ENCODE measurements at places on chromosomes 1 and 21.

DNA sequence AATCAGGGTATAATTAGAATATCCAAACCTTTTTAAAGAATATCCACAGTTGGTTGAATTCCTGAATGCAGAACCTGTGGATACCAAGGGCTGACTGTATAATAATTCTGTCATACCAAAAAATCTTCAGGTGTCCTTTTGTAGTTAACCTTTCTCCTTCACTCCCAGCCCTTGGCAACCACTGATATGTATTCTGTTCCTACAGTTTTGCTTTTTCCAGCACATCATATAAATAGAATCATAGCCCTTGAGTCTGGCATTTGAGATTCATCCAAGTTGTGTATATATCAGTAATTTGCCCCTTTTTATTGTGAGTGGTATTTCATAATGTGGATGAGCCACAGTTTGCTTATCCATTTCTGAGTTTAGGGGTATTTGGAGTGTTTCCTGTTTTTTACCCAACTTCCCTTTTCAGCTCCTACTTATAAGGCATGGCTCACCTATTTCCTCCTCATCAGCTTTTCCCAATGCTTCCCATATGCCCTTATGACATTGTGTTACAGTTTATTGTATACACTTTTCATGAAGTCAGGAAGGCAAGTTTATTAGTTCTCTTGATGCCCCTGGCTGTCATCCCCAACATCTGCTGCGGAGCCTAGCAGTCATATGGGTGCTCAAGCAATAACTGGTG lies 35.0 kb upstream of the AGO1 start:
- DNase-seq: no peak

GRCh38 chr1:23098463-23099170 lies 70.0 kb downstream of the LUZP1 start:
- DNase-seq: peak; percentile 25

- DNase-seq: no peak
Observed at GRCh38 chr1:37487619-37487984, 13.2 kb downstream of the ZC3H12A start.

DNA sequence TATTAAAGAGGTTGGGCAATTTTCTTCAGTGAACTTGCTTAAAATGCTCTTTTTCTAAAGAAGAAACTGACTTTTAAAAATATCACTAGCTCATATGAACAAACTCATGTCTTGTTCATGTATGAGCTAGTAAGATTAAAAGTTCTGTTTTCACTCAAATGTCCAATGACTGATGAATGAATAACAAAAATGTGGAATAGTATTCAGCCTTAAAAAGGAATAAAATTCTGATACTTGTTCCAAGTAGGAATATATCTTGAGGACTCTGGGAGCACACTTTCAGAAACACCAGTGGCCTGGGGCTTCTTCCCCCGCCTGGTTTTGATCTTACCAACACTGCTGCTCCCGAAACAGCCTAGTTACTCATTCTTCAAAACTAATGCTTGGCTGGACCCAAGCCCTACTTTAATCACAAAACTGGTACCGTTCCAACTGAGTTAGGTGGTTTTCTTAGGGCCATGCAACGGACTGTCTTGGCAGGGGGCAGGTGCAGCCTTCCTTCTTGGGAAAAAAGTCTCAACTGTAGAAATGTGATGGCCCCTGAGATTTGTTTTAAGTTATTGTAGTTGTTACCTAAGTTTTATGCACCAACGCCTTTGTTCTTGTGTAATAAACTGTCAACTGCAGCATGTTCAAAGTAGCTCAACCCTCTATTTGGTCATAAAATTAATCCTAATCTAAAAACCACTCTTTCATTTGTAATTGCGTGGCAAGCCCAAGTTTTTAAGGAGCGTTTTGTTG lies 116.0 kb downstream of the ETS2 start:
- no peak for DNase-seq

DNA sequence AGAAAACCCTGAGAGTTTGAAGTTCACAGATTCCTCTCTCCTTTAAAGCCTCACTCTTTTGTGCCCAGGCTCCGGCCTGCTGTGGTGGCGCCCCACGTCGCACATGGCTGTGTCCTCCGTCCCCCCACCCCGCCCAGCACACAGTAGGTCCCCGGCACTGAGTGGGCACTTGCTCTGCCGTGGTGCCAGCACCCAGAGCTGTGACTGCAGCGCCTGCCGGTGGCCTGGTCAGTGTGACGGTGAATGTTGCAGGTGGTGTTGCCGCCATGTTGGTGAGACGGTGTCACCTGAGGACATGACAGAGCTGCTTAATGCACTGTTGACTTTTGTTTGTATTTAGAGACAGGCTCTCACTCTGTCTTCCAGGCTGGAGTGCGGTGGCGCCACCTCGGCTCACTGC lies 3.4 kb downstream of the ATAD3C start:
- no peak for DNase-seq

GRCh38 chr1:39081271-39082009 lies 55.3 kb downstream of the NDUFS5 start:
- no peak for DNase-seq

GRCh38 chr1:174023440-174023839 lies 1.3 kb upstream of the RC3H1 start:
- DNase-seq: no peak

DNA sequence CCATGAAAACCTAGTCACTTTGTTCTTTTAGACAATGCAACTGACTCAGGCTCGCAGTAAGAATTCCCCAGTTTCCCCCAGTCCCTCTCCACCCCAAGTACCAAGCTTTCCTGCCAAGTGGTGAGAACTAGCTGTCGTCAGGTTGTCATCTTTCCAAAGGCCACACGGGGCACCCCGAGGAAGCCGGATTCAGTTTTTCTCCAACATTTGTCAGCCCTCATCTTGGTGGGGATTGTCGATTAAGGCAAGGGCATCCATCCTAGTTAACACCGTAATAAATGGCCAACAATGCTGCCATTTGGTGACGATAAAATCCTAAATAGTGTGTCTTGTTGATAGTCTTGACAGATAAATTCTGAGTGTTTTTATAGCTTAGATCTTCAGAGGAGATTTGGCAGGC lies 55.9 kb upstream of the PROX1 start:
- DNase-seq: no peak

DNA sequence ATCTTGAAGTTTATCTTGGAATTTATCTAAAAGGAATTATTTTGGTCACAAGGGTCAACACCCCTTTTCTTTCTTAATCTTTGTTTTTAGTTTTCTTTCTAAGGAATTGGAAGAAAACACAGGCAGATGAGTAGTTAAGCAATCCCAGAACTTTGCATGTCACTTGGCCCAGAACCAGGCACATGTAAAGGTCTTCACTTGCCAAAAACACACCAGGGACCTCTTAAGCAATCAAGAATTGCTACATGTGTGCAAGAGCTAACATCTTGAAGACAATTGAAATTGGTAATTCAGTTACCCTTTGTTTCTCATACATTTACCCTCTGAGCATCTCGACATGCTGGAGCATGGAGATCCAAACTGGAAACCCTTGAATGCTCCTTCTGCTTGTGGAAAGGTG lies 114.2 kb downstream of the ZC3H11B start:
- no peak for DNase-seq

DNA sequence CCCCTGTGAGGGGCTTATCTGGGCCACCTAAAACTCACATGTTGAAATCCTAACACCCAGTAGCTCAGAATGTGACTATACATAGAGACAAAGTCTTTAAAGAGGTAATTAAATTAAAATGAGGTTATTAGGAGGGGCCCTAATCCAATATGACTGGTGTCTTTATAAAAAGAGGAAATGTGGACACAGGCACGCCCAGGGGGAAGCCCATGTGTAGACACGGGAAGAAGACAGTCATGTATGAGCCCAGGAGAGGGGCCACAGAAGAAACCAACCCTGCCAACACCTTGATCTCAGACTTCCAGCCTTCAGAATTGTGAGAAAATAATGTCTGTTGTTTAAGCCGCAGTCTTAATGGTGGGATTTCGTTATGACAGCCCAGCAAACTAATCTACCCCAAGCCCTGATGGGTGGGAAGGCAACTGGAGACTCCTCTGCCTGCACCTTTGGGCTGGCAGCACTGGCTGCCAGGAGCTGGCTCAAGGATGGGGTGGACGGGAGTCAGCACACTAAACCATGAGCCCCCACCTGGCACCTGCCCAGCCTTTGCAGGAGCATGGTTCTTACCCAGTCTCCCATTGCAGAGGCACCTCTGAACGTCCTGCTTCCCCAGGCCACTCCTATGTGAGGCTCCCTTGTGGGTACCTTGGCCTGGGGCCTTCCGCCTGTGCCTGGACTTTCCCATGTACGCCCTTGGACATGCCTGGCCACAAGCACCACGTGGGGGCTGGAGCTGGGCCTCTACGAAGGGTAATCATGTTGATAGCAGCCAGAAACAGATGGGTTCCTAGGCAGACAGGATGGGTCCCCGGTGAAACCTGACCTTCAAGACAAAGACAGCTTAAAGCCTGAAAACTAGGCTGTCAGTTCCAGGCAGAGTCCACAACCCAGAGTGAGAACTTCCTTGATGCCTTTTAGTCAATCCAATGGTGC lies 57.1 kb upstream of the DMRTB1 start:
- no peak for DNase-seq

DNA sequence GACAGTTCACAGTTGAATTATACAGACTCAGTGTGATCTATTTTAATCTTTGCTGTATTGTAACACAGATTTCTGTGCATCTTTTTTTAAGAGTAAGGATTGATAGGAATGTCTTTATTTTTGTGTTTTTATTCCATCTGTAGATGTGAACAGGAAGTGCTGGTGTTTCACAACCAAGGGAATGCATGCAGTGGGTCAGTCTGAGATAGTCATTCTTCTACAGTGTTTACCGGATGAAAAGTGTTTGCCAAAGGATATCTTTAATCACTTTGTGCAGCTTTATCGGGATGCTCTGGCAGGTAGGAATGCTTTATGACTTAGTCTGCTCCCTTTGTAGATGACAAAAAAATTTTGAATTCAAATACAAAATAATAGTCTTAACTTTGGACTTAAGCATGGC lies 84.5 kb downstream of the CC2D1B start:
- no peak for DNase-seq

GRCh38 chr1:174160109-174160473 lies 771 bp downstream of the RABGAP1L start:
- DNase-seq: no peak

DNA sequence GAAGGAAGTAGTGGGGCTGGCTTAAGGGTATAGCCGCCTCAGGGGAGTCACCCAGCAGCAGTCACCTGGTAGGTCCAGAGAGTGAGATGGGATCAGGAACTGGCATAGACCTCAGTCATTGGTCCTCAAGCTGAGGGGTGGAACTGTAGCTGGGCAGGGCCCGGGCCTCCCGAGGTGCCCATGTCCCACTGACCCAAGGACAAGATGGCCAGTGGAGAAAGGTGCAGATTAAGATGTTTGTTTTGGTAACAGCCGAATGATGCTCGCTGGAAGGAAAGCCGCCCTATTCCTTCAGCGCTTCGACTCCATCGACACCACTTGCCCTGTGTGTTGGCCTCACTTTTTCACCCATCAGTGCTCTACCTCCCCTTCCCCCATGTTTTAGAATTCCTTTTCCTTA lies 16.4 kb downstream of the COL9A2 start:
- DNase-seq: no peak

DNA sequence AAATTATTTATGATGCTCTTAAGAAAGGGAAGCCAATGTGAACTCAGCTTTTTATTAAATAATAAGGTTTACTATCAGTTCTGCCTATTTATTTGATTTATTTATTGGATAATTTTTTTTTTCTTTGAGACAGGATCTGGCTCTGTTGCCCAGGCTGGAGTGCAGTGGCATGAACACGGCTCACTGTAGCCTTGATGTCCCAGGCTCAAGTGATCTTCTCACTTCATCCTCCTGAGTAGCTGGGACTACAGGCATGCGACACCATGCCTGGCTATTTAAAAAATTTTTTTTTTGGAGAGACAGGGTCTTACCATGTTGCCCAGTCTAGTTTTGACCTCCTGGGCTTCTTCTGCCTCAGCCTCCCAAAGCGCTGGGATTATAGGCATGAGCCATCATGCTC lies 21.0 kb upstream of the DNAJC28 start:
- no peak for DNase-seq

GRCh38 chr1:213728593-213729536 lies 258.9 kb upstream of the PROX1 start:
- DNase-seq: no peak

DNA sequence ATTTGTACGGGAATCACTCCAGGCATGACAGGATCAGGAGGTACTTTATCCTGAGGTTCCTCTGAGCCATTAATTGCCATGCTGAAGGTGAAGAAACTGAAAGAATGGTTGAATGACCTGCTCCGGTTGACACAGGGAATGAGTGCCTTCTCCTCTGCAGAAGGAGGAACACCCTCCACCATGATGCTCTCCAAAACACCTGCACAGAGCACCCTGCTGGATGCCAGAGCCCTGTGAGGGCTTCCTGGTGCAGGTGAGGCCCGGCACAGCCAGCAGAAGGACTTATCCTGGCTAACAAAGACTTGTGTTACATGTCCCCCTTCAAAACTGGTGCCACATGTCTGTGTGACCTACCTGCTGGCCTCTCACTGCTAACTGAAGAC lies 14.3 kb upstream of the LBR start:
- DNase-seq: no peak

- no peak for DNase-seq
Observed at GRCh38 chr21:42847051-42847707, 32.2 kb downstream of the WDR4 start.

DNA sequence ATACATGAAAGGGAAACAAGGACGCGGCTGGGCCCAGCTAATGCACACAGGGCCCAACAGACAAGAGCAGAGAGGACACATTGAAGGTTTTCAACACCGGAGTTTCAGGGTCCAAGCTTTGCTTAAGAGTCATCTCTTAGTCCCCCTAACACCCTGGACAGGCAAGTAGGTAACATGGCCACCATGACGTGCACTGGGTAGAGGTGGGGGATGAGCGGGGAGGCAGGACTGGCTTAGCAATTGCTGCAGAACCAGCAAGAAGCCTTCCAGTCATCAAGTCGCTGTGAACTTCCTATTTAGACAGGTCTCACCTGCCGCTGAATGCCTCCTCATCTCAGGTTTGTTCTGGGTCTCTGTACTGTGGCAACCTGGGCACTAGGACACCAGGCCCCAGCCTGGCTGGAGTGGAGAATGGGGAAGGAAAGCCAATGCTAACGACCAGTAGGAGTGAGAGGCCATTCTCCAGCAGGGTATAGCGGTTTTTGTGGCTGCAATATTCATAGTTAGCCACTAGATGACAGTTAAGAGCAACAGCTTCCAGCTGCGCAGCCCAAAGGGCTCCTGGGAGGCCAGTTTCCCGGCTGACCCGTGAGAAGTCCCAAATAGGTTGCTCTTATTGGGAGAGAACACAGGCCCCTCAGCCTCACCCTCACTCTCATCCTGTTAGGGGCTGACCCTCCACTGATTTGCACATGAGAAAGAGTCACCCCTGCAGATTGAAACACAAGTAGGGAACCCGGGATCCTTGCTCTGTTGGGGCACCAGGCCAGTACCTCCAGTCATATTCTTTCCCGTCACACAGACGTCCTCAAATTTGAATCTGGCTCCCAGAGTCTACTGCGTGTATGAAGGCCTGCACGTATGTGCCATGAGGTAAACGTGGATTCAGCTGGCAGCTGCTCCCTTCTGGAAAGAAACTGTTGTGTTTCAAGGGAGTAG lies 6.0 kb upstream of the PIGC start:
- no peak for DNase-seq

Data from stimulated activated CD4-positive, alpha-beta T cell treated with anti-CD3 and anti-CD28 coated beads, Interleukin-12 subunit alpha, Interleukin-12 subunit beta, amount 100 ng/mL, for 48 hours (primary cell).